ENCODE measurements at places on chromosomes 5 and 9.

GRCh38 chr9:96515621-96516470, 65.9 kb downstream of the HABP4 start:
- DNase-seq: no peak

- no peak for DNase-seq
Measured at GRCh38 chr5:41875121-41875520, 4.9 kb upstream of the OXCT1 start.

GRCh38 chr9:33794560-33794959, 801 bp upstream of the PRSS3 start:
- no peak for DNase-seq

DNA sequence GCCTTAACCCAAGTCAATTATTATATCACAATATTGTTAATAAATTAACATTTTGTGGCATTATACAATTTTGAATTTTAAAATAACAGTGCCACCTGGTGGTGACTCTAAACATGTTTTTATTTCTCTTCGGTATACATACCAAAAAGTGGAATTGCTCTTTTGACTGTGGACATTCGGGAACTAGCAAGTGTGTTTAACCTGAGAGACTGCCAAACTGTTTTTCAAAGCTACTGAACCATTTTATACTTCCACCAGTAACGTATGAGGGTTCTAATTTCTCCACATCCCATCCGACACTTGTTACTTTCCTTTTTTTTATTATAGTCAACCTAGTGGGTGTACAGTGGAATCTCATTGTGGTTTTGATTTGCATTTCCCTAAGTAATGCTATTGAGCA, 18.3 kb upstream of the HSDL2 start:
- DNase-seq: no peak

- DNase-seq: no peak
Measured at GRCh38 chr9:115759426-115759825, 394.2 kb upstream of the PAPPA start.

DNA sequence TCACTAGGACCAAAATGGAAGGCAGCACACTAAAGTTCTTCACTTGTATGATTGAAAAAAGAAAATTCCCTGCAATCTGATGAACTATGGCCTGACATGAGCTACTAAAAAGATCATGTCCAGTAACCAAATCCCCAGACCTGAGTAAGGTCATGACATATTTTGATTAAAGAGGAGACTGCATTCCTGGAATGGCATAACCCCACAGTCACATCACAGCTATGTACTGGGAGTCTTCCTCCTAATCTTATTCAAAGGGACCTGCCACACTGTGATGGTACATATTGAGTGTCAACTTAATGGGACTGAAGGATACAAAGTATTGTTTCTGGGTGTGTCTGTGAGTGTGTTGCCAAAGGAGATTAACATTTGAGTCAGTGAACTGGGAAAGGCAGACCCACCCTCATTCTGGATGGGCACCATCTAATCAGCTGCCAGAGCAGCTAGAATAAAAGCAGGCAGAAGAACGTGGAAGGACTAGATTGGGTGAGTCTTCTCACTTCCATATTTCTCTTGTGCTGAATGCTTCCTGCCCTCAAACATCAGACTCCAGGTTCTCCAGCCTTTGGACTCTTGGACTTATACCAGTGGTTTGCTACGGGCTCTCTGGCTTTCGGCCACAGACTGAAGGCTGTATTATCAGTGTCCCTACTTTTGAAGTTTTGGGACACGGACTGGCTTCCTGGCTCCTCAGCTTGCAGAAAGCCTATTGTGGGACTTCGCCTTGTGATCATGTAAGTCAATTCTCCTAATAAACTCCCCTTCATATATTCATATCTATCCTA, 345.0 kb downstream of the TMEM38B start:
- DNase-seq: no peak

GRCh38 chr5:2757563-2758351, 6.3 kb upstream of the IRX2 start:
- no peak for DNase-seq

GRCh38 chr5:97124335-97124734, 18.1 kb downstream of the LIX1 start:
- DNase-seq: no peak

DNA sequence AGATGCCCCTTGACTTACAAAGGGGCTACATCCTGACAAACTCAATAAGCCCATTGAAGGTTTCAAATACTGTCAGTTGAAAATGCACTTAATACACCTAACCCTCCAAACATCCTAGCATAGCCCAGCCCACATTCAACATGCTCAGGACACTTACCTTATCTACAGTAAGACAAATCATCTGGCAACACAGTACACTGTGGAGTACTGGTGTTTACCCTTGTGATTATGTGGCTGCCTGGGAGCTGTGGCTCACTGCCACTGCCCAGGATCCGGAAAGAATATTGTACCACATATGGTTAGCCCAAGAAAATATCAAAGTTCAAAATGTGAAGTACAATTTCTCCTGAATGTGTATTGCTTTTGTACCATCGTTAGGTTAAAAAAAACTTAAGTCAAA, 562.2 kb downstream of the HTR1A start:
- DNase-seq: no peak

- no peak for DNase-seq
Measured at GRCh38 chr5:126693806-126694205, 83.1 kb upstream of the LMNB1 start.

DNA sequence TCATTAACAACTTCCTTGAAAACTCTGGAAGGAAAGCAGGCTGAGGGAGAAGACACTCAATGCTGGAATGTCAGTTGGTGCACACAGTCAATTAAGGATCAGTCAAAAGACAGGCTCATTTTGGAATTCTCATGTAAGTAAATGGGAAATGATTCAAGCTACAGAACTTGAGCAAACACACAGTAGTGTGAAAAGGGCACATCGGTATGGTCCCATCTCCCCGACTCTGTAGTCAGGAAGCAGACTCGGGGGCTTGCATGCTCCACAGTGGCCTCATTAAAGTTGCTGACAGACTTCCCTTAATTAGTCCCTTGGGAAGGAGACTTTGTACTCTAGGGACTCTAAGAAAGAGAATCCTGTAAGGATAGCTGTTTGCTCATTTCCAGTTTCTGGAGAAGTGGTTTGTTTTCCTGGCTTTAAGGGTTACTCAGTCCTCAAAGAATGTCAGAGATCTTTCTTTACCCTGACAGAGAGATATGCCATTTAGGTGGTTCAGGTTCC, 339.2 kb downstream of the ADAMTS6 start:
- no peak for DNase-seq

- DNase-seq: no peak
Measured at GRCh38 chr5:150931368-150931965, 26.7 kb upstream of the ZNF300 start.

DNA sequence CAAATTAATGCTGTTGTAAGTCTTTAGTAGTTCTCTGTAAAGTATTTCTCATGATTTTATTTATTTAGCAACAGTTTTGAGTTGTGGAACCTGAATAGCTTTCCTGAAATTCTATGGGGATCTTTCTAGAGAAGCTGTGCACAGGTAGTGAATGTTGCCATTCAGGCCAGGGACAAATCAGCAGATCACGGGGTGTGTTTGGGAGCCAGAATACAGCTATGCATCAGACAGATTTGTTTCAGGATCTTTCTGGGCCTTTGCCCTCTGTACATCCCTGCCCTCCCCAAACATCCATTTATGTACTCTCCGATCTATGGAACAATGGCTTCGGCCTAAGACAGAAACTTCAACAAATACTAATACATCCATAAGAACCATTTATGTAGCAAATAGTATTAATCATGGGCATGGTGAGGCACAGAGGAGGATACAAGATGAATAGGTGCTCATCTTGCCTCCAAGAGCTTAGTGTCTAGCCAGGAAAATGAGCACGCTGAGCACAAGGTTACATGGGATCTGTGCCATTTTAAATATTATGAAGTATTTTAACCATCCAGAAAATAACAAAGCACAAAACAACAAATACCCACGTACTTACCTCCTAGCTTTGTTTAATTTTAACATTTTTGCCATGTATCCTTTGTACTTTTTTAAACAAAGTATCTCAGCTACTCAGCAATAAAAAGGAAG, 13.1 kb downstream of the ARHGEF37 start:
- DNase-seq: no peak

DNA sequence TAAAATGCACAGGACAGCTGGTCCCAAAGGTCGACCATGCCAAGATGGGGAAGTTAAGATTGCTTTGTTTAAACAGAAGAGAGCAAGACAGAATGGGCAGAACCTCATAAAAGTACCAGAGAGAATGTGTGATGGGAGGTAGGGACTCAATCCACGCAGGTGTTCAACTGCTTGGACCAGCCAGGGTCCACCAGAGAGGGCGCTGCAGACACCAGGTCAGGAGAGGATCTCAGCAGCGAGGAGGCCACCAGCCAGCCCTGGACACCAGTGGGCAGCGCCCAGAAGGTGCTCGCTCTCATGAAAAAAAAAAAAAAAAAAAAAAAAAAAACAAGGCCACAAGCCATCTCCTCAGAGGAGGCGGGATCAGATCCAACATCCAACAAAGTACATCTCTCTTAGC, 81.8 kb downstream of the SHC3 start:
- DNase-seq: no peak

DNA sequence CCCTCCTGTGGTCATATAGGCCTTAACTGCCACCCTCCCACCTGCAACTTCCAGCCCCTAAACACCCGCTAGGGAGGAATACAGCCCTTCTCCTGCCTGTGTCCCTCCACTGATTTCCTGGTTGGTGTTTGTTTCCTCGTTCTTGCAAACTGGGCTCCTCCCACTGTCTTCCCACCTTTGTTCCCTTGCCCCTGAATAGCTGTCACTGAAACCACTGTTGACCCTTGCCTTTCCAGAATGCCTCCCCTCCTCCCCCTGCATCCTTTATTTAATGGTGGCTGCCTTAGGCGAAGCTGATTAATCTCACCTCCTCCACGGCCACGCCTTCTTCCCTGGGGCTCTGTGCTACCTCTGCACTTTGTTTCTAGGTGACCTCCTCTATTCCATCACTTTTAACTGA, 626.7 kb downstream of the BNC2 start:
- no peak for DNase-seq

DNA sequence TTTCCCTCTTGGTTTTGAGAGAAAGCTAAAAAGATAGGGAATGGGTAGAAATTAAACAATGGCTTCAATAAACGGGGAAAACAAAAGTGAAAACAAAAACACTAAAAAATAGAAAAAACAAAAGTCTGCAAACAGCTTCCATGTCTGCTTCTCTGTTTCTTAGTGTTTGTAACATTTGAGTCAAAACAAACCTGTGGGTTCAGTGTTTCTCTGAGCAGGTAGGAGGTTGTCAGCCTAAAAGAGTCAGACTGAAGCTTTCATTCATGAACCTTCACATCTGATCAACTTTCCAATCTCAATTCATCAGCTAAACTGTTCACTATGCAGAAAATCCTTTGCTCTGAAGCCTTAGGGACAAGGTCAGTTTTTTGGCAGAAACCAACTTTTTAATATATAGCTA, 102.5 kb upstream of the ADAMTS16 start:
- DNase-seq: no peak

GRCh38 chr9:101487443-101487840, 46.2 kb upstream of the RNF20 start:
- no peak for DNase-seq

DNA sequence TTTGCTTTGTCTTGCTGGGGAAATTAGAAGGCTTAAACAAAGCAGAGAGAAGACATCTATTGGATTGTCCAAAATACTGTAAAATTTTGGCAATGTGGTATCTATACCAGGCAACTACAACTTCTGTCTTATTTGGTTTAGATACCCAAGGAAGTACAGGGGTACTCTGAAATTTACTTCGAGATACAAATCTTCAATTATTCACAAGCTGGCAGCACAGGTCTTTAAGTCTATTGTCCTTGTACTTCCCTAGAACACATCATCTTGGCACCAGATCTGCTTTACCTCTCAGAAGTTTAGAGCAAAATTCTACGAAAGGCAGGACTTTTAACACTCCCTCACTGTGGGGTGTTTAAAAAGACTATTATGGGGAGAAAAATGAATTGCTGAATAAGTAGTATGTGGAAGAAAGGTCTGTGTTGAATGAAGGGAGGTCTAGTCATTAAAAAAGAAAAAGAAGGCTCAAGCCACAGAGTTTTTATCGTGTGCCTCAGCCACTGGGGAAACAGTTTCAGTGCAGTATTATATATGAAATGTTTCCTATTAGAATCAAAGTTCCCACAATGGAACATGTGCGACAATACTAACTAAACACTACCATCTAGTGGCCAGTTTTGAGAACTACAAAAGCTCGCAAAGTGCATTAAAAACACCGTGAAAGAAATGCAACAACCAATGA, 93.7 kb downstream of the PDE4D start:
- no peak for DNase-seq

GRCh38 chr9:117917873-117918272, 213.7 kb downstream of the TLR4 start:
- no peak for DNase-seq

DNA sequence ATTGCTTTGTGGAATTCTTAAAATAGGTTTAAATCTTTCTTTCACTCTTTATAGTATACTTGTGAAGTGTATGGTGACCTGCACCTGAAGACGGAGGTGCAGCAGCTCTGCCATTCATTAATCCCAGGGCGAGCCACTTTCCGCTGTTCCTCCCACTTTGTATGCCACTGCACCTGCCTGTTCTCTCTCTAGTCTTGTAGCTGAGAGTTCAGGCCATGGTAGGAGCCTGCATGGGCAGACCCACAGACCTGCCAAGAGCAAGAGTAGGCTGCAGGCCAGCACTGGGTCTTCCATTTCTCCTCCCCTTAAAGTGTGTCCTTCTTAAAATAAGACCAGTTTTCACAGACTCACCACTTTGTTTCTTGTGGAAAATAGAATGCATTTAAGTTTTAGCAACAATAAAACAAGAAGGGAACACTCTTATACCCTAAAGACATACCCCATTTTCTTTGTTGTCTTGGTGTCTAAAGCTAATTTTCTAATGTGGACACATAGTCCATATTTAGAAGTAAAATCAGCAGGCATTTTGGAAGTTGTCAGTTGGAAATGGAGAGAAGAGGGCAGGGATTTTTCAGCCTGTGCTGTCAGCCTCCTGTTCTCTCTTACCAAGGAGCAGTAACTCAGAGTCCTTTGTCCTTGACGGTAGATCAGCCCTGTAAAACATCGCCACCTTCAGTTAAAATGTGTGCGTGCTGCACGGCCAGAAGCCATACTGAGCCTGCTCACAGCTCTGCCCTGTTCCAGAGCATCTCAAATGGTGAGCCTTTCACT, 103.2 kb downstream of the SNCAIP start:
- no peak for DNase-seq

GRCh38 chr5:140114341-140115185, 654 bp downstream of the PURA start:
- DNase-seq: no peak

All from stimulated activated CD8-positive, alpha-beta memory T cell treated with anti-CD3 and anti-CD28 coated beads, Interleukin-4, amount 100 ng/mL, for 4 hours (primary cell).